ENCODE measurements at places on chromosomes 16 and 17. TPM values are rescaled to one million over a fixed set of nuclear protein-coding genes. Genes with fewer than 3 reads are reported as not detected.

The ALOX15 gene
- total RNA-seq: not detected

The TP53TG3C gene
- total RNA-seq: not detected

The GLP2R gene
- not detected for total RNA-seq

The TBC1D3G gene
- not detected for total RNA-seq

The CCL22 gene
- total RNA-seq: 0.17 TPM
